CD4-positive, alpha-beta T cell treated with Interferon gamma for 1 hour (primary cell): ENCODE measurements at places on chromosomes 2 and 18.

DNA sequence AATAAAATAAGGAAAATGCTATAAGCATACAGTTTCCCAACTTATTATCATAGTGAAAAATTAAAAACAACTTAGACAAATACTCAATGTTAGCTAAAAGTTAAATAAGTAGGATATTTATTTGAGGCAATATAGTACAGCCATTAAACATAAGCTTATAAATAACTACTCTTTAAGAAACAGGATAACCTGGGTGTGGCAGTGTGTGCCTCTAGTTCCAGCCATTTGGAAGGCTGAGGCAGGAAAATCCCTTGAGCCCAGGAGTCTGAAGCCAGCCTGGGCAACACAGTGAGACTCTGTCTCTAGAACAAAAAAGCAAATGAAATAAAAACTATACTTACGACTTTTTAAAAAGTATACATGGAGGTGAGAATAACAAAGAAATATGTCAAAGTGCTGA lies 39.7 kb downstream of the VIL1 start:
- no peak for DNase-seq

- no peak for DNase-seq
Observed at GRCh38 chr2:209331291-209331844, 92.5 kb upstream of the MAP2 start.

- no peak for DNase-seq
Observed at GRCh38 chr2:39648580-39648979, 17.1 kb upstream of the TMEM178A start.

DNA sequence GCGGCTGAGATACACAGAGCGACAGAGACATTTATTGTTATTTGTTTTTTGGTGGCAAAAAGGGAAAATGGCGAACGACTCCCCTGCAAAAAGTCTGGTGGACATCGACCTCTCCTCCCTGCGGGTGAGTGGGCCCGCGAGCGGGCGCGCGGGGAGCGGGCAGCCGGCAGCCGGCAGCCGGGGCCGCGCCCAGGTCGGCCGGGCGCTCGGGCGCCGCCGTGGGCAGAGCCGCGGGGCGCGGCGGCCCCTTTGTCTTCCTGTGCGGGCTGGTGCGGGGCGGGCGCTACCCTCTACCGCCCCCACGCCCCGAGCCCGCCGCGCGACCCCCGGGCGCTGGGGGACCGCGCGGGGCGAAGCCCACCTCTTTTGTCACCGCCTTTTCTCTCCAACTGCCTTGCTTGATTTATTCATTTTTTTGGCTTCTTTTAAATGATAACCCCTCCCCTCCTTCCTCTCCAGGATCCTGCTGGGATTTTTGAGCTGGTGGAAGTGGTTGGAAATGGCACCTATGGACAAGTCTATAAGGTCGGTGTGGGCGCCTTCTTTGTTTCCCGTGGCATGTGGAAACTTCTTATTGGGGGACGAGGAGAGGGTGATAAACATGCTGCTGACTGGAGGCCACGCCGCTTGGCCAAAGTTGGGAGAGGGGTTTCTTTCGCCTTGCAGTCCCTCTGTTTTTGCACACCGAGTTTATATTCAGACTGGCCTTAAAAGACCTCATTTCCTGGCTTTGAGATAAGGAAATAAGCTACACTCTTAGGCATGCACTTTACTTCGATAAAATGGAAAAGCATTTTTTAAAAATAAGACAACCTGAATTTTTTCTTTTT lies 722 bp downstream of the MAP4K4 start:
- no peak for DNase-seq

GRCh38 chr18:77677536-77677935 lies 427.9 kb downstream of the GALR1 start:
- DNase-seq: no peak

DNA sequence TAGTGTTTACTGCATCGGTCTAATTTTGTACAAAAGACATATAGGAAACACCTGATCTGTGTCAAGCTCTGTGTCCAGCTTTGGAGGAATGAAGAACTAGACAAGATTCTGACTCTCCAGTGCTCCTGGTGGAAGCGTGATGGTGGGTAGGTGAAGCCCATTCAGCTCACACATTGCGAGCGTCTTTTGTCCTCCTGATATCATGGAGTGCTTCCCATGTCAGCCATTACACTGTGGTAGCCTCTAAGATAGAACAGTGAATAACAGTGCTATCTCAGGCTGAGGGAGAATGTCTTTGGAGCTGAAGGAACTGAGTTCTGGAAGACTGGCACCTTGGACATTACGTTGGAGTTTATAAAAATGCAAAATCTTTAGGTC lies 350.2 kb downstream of the CYRIA start:
- DNase-seq: no peak

- DNase-seq: no peak
Observed at GRCh38 chr18:3323900-3324299, 62.0 kb downstream of the MYL12B start.

- no peak for DNase-seq
Observed at GRCh38 chr18:34639687-34640086, 70.4 kb upstream of the DTNA start.

DNA sequence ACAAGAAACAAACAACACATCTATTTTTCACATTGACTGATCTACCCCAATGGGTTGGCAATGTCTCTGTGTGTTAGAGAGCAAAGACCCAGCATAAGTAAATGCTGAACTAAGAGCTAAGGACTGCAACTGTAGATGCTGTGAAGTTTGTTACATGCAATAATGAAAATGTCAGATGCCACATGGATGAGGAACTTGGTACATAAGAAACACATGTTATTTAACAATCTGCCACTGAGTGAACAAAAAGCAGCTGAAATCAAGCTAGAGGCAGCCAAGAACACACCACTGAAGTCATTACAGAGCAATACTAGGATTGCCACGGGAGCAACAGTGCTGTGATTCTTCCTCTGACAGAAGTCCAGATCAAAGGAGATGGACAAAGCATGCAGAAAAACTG lies 389.4 kb downstream of the CDH2 start:
- no peak for DNase-seq

DNA sequence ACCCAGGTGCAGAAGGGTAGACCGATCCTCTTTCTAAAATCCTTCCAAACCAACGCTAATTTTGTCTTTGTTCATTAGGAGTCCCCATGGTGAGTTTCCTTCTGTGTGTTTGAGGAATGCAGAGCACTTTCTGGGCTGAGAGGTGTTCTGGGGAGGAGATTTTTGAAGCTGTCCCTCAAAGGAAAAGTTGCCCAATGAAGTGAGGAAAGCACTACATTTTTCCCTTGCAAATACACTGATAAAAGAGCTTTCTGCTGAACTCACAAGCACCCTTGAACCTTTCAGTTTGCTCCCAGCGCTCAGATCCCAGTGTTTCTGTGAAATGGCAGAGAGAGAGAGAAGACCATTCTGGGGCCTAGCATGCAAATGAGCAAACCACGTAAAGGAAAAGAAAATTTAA lies 299.6 kb upstream of the FANCL start:
- no peak for DNase-seq

GRCh38 chr2:119112770-119113488 lies 45.6 kb downstream of the C1QL2 start:
- DNase-seq: no peak

- DNase-seq: no peak
Observed at GRCh38 chr2:157326698-157327097, 1.1 kb upstream of the ERMN start.
